Heart left ventricle (tissue), 16 donors: ENCODE measurements at places on chromosomes 4 and X. TPM values are rescaled to one million over a fixed set of nuclear protein-coding genes. Genes with fewer than 3 reads are reported as not detected.
A peak's percentile ranks its signal among the peaks of the same experiment; 100 is the strongest.

DNA sequence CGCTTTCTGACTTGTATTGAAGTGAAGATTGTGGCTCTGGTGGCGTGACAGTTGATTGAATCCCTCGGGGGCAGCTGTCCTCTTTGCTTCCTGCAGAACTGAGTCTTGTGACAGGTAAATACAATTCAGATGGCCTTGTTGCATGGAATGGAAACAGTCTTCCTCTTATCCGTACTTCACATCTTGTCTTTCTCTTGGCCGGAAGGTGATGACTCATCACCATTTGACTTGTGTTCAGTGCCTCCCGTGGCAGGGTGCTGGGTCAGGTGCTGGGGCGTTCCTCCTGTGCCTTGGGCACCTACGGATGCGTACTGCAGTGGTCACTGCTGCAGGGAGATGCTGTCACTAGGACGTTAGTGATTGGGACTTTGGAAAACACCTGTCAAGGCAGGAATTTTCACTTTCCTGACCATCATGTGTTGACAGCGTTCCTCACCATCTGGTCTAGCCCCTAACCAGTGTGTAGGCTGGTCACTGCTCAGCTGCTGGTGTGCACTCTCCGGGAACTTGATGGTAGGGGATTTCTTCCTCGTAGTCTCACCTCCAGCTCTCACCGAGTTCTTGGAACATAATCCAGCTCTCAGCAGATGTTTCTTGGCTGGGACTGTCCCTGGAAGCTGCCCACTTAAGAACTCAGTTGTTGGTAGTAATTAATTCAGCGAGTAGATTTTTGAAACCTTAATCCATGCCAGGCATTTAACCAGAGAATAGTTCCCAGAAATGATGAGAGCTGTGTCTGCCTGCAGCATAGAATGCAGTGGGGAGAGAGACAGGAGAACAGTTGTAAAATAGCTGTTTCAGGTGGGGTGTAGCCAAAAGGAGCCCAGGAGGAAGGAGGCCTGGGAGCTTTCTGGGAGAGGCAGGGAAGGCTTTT, 7.2 kb downstream of the TBC1D14 start:
- no peak for DNase-seq
- no peaks in the 10 kb centered on the region for H3K36me3 ChIP-seq
- no peak overlapping the region for H3K27ac ChIP-seq
- peaks cover 9% of the 10 kb centered on the region for H3K4me1 ChIP-seq
- H3K27me3 ChIP-seq: no peaks in the 10 kb centered on the region

DNA sequence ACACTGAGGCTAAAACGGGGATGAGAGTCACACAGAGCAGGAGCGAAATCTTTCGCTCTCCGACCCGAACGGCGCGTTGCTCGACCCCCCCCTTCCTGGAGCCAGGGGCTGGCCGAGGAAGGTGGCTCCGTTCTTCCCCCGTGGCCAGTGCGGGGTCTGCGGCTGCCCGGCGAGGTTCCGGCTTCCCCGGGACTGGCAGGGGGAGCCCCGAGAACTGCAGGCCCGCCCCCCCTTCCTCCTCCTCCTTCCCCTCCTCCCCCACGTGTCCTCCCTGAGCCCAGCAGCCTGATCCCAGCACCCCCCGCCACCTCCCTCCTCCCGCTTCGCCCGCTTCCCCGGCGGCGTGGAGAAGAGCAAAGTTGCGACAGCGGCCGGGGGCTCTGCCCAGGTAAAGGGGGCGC, 2.4 kb upstream of the BCORL1 start:
- no peaks in the 10 kb centered on the region for H3K4me1 ChIP-seq
- peak; percentile 26 for DNase-seq
- H3K27me3 ChIP-seq: no peaks in the 10 kb centered on the region
- H3K4me3 ChIP-seq: peak overlapping the region; percentile 60
- no peaks in the 10 kb centered on the region for H3K36me3 ChIP-seq
- H3K27ac ChIP-seq: peak overlapping the region; percentile 55

DNA sequence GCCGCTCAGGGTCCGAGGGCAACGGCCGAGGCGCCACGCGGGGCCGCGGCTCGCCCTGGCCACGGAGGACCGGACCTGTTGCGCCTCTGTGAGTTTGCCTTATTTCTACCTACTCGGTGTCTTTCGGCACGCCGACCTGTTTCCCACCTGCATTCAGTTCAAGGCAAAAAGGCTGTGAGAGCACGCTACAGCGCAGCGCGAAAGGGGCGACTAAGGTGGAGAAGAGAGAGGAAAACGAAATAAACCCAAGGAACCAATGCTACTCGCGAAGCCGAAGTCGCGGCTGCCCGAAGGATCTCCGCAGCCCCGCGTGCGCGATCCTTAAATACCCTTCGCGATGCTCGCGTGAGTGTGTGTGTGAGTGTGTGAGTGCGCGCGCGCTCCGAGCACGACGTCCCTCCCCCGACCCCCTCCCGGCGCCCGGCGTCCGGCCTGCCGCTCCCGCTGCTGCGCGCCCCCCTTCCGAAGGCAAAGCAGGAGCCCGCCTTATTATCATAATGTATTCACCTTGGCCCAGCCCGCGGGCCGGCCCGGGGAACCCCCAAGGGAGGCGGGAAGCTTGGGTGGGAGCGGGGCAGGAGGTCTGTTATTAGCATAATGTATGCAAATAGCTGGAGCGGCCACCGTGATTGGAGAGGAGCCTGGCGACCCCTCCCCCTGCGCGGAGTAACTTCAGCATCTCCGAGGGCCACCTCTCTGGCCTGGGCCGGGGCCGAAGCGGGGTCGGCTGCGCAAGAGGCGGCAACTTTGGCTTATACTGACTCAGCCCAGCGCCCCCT, at the start of gene COL25A1:
Gene COL25A1 (minus strand): TSS at position 298 of the 779 bp plus-strand sequence.
- H3K27me3 ChIP-seq: peaks cover 21% of the 10 kb centered on the region
- peak within 1 kb of the TSS; percentile 8 for H3K27ac ChIP-seq

DNA sequence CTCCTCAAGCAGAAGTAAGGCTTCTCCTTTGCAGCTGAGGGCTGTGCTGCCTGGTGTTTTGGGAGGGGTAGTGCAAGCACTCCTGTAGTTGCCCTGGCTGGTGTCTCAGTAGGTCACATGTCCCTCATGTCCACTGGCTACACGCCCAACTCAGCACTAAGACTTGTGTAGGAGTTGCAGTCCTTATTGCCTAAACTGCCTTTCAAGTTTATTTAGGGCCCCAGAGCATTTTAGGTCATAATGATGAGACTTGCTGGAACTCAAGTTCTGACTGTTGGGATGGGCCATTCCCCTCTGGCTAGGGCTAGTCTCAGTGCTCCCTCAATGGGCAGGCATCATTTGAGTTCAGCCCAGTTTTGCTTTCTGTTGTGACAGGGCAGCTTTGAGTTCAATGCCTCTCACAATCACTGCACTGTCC, 44.1 kb downstream of the PPM1K start:
- H3K27me3 ChIP-seq: no peaks in the 10 kb centered on the region
- no peak overlapping the region for H3K4me3 ChIP-seq
- peak overlapping the region; percentile 24 for H3K27ac ChIP-seq
- DNase-seq: peak; percentile 91
- H3K4me1 ChIP-seq: no peaks in the 10 kb centered on the region
- no peaks in the 10 kb centered on the region for H3K36me3 ChIP-seq

DDX53 gene
- not detected for total RNA-seq

SLC26A1 gene
- total RNA-seq: 0.19 TPM

BEND4 gene
- total RNA-seq: 0.08 TPM
